ENCODE measurements at places on chromosomes 4 and X.

- DNase-seq, result no peak
These were observed 20.9 kb downstream of the UVSSA start for GRCh38 chr4:1367936-1368289.

- no peak for DNase-seq
These were observed 20.8 kb downstream of the IRF2 start for GRCh38 chr4:184453365-184454160.

DNA sequence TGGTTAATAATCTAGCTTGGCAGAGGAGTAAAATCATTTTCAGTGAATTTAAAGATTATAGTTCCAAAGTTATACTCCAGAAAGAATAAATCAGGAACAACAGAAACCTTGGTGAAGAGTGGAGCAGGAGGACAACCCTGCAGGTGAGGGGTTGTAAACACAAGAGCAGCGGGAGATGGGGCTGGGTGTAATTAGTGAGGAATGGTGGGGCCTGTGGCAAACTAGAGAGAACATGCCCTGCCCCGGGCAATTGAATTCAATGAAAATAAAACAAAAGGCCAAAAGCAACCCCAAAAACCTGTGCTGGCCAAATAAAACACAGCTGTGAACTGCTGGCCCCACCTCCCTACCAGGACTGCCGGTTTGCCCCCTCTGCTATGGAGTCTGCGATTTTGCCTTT lies 325.2 kb downstream of the NR3C2 start:
- DNase-seq, result no peak

DNA sequence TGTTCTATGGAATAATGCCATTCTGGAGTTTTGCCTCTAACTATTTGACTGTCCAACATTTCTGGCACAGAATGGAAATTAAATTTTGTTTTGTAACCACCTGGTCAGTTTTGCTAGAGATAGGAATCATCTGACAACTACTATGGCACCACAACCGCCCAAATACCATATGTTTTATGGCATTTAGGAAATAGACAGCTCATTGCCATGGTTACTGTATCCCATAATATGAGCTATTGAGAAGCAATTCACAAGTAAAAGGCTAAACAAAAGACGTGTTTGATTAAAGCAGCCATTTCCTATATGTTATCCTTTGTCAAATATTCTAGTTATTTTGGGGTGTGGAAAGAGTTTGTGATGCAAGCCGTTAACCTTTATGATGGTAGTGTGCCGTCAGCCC lies 1105.3 kb upstream of the LCORL start:
- no peak for DNase-seq

GRCh38 chr4:6114601-6115000 lies 85.7 kb downstream of the JAKMIP1 start:
- no peak for DNase-seq

GRCh38 chr4:38084877-38085711 lies 124.9 kb downstream of the PTTG2 start:
- DNase-seq, result no peak

- DNase-seq, result no peak
These were observed 236.9 kb downstream of the AR start for GRCh38 chrX:67780694-67781109.

- no peak for DNase-seq
These were observed at the start of gene CD38 for GRCh38 chr4:15778289-15779241. CD38 (plus strand) TSS chr4:15778328; CDS start chr4:15778415, 87 bp downstream.

GRCh38 chrX:132592880-132593279 lies 104.0 kb upstream of the MBNL3 start:
- peak; percentile 88 for DNase-seq

DNA sequence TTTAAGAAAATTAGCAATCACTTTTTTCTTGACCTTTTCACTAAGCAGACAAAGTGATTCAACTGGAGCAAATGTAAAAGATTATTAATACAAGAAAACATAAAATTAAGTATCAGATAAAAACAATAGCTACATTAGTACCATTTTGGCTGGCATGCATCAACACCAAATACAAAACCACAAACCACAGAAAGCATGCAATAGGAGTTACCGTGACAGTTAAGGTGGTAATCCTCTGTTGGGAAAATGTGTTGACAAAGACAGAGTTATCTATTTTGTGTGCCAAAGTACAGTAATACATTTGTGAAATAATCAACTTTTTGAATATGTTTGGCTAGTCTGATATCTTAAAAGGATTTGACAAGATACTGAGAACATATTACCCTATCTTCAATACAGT lies 89.8 kb upstream of the ETNPPL start:
- DNase-seq, result no peak

- no peak for DNase-seq
These were observed 1.9 kb downstream of the BCORL1 start for GRCh38 chrX:129984111-129984958.

- DNase-seq, result no peak
These were observed 15.7 kb upstream of the MSX1 start for GRCh38 chr4:4843635-4844291.

DNA sequence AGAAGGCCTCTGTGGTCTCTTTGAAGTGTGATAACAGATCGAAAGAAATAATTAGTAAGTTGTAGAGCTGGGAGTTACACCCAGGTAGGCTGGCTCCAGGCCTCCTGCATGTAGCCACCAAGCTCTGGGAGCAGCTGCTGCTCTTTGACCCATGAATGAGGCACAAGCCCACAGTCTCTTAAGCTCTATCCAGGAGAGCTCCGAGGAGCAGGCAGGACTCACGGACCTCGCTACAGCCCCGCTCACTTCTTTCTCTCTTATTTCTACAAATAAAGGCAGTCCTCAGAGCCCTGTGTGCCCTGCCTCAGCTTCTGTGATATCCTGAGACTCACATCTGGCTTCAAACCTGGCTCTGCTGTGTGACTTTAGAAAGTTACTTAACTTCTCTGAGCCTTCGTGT lies 86.9 kb downstream of the EVC start:
- DNase-seq, result no peak

GRCh38 chr4:98642991-98643426 lies 15.4 kb downstream of the TSPAN5 start:
- DNase-seq, result no peak

DNA sequence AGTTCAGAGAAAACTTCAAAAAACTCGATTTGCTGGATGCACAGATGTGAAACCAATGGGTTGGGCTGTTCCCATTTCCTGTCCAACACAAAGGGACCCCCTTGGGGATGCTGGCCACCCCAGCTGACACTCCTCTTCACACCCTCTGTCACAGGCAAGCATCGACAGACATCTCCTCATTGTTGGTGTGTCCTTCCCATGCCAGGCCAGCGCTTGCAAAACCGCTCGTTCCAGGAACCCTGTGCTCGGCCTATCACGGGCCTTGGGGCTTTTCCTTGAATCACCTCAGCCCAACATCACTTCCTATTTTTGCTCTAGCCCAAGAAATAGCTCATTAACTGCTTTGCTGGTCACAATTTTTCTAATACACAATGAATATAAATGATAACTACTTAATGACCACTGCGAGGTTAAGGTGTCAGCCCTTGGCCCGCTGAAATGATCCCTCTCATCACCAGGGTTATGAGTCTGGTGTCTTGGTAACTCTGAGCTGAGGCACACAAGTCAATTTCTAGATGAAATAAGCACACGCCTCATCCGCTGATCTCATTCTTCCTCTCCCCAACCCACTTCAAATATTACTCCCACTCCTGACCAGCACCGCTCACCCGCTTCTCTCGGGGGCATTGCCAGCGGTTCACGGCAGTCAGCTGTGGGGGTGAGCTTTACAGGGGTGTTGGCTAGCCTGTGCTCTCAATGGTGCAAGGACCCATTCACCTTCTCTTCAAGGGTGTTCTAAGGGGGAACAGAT lies 32.3 kb downstream of the BCOR start:
- no peak for DNase-seq

DNA sequence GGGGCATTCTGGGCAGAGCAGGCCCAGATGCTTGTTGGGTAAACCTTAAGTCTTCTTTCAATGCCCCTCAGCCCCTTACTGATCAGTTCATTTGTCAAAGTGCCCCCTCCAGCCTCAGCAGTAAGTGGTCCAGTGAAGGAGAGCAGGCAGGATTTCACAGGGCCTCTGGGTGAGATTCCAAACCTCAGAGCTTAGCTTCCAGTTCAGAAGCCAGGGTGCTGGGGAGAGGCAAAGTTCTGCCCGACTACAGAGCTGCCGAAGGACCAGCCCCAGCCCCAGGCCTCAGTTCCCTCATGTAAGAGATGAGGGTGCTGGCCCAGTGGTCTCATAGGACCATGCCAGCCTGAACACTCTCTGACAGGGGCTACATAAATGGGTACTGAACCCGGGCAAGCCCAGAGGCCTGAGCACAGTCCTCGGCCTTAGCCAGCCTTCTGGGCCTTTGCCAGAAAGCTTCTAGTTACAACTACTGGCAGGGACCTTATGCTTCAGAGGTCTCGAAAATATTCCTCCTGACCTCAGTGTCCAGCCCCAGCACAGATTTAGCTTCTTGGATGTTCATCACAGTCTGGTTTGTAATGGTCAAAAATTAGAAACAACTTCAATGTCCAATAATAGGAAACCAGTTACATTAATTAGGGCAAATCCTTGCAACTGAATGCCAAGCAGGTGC lies 851 bp upstream of the RIPPLY1 start:
- DNase-seq, result no peak

DNA sequence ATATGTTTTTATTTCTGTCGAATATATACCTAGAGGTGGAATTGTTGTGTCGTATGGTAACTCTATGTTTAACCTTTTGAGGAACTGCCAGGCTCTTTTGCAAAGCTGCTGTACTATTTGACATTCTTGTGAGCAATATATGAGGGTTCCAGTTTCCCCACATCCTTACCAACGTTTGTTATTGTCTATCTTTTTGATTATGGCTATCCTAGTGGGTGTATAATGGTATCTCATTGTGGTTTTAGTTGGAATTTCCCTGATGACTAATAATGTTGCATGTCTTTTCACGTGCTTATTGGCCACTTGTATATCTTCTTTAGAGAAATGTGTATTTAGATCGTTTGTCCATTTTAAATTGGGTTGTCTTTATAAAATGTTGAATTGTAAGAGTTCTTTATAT lies 24.5 kb downstream of the REPS2 start:
- DNase-seq, result no peak

DNA sequence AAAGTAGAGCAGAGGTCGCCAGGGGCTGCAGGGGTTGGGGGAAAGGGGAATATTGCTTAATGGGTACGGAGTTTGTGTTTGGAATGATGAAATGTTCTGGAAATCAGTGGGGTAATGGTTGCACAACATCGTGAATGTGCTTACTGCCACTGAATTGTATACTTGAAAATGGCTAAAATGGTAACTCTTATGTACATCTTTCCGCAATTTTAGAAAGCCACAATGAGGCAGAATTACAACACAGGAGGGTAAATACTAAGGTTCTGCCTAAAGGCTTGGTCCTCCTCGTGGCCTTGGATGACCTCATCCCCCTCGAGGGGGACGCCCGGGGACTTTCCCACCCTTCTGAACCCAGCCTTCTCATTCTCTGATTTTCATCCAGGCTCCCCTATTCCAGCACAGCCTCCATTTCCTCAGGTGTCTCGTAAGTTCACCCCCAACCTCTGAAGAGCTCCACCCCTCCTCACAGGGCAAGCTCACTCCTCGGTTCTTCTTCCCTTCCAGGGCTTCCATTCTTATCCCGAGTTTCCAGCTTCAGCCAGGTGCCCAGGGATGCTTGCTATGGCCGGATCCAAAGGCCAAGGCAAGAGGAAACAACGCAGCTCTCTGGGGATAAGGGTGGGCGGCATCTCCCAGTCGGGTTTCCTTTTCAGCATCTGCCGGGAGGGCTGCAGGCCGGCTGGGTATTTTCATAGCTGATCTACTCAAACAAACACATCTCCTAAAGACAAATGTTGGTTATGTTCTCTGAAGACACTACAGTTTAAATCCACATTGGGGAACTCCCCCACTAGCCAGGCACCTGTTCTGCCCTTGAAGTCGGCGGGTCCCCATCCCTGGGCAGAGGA lies 71.3 kb upstream of the ACSL1 start:
- no peak for DNase-seq

GRCh38 chr4:17704020-17704650 lies 77.3 kb downstream of the FAM184B start:
- DNase-seq, result no peak

DNA sequence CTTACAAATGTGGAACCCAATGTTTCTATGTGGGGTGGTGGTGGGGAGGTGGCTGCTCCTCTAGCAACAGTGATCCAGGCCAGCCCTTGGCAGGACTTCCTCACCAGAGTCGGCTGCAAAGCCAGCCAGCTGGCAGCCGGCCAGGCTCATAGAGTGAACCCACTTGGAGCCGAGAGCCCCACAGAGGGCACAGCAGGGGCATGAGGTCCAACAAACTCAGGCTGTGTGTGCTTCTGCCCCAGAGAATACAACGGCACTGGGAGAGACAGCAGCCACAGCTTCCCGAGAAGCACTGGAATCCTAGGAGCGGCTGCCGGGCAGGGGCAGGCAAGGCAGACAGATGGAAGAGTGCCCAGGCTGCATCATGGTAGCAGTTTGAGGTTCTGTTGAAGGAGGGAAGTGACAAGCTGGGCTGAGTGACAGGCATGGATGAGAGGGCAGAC lies 23.5 kb upstream of the SOWAHD start:
- DNase-seq, result peak; percentile 6

- DNase-seq, result no peak
These were observed 168.7 kb downstream of the ANTXR2 start for GRCh38 chr4:79904331-79904730.

DNA sequence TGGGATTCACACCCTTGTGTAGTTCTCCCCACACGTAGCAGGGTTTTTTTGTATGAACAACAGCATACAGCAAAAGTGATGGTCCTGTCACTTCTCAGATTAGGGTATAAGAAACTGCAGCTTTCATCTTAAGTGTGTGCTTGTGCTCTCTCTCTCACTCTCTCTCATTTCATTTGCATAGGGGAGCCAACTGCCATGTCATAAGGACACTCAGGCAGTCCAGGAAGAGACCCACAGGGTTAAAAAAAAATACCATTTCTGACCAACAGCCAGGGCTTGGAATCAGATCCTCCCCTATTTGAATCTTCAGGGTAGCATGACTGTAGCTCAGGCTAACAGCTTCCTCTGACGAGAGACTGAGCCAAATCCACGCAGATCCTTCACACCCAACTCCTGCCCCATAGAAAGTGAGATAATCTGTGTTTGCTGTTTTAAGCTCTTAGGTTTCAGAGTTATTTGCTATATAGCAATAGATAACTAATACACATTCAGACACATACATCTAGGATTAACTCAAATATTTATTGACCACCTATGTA lies 331.2 kb downstream of the PAPSS1 start:
- no peak for DNase-seq

DNA sequence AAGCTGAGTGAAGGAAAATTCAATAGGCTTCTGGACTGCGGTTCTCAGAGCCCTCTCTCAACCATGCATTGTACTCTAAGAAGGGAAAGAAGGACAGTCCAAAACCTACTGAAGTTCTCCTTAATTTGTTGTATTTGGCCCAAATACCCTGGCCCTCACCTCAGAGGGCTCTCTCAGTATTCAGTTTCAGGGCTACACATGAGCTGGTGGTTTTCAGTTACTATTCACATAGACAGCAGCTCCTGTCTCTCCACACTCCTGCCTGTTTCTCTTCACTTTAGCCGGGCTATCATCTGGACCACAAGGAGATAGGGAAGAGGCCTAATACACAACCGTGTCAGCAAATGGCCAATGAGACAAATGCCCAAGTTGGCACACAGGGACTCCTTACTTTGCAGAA lies 66.0 kb downstream of the ATG4A start:
- DNase-seq, result no peak

GRCh38 chrX:261167-261918 lies 19.8 kb upstream of the PLCXD1 start:
- DNase-seq, result no peak
